ENCODE measurements at places on chromosomes 2 and 18.
A peak's percentile ranks its signal among the peaks of the same experiment; 100 is the strongest.

- peak; percentile 43 for DNase-seq
These were observed 1.0 kb downstream of the PLEK start for GRCh38 chr2:68366083-68366560.

- DNase-seq = no peak
These were observed 1.1 kb upstream of the SEH1L start for GRCh38 chr18:12946549-12947284.

- no peak for DNase-seq
These were observed 11.6 kb downstream of the CASP8 start for GRCh38 chr2:201271917-201272316.

- DNase-seq = no peak
These were observed 181.2 kb upstream of the LRATD1 start for GRCh38 chr2:14451312-14451711.

DNA sequence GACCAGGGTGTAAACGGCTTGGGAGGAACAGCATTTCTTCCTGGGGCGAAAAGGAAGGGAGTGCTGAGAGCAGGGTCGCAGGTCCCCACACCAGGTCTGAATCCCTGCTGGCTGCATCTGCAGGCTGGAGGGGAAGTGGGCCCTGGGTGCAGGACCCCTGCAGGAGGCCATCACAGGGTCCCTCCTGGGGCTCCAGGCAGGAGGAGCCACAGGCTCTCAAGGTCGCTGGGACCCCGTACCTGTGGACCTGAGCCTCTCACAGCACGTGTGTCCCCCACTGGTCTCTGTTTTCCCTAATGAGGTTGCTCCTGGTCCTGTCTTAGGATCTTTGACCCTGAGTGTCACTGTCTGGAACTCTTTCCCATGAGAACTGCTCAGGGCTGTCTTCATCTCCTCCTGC lies 147.8 kb upstream of the ZNF236 start:
- no peak for DNase-seq

- no peak for DNase-seq
These were observed 328.1 kb downstream of the NR4A2 start for GRCh38 chr2:156004459-156004858.

DNA sequence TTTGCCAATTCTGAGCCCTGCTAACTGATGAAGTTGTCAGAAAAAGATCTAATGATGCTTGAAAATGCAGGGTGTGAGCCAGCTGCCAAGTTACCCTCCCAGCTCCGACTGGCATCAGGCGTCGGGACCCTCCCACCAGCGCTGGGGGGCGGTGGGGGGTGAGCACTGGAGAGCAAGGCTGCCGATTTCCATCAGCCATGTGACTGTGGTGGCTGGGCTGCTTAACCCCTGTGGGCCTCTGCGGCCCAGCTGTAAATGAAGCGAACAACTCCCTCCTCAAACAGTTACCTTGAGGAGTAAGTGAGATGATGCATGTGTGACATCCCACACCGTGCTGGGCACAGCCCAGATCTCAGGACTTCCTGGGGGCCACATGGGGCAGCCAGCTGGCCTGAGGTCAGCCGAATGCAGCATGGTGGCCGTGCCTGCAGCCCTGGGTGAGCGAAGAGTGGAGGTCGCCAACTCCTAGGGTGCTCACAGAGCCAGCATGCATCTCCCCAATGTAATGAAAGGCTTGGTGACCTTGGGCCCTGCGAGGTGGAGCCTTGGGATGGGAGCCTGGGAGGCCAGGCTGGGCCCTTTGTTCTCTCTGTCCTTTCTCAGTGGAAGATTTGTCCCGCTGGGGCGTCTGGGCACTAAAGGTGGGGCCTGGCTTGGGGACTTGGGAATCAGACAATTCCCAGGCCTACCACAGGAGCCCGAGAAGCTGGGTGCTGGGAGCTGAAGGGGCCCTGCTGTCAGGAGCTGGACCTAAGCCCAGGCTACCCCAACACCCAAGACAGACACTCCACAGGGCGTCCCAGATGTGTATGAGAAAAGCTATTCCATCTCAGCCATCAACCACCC lies 25.1 kb downstream of the CIB4 start:
- DNase-seq = no peak

- no peak for DNase-seq
These were observed 361.8 kb downstream of the RNF144A start for GRCh38 chr2:7278984-7279383.

GRCh38 chr2:86020984-86021383 lies 84.7 kb downstream of the POLR1A start:
- no peak for DNase-seq

DNA sequence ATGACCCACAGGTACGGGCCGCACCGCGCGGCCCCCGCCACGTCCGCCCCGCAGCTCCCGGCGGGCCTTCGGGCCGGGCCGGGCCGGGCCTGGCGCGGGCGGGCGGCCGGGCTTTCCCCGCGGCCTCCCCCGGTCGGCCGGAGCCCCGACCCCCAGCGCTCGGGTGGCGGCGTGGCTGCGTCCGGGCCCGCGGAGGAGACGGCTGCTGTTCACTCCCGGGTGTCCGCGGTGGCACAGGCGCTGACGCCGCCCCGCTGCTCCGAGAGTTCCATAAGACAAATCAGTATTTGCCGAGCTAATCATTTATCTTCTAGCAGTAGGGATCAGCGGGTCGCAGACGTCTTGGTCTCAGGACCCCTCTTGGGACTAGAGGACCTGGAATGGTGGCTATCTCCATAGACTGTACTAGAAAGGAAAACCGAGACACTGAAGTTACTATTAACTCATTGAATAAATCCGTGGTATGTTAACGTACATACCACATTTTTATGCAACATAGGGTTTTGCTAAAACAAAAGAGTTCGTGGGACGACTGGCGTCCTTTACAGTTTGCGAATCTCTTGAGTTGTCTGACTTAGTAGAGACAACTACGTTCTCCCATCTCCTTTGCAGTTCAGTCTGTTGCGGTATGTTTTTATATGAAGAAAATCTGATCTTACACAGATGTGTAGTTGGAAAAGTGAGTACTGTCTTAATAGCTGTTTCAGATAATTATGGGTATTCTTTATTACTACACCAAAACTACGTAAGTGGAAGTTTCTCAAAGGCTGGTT lies 500 bp downstream of the LIMS1 start:
- DNase-seq = peak; percentile 42

DNA sequence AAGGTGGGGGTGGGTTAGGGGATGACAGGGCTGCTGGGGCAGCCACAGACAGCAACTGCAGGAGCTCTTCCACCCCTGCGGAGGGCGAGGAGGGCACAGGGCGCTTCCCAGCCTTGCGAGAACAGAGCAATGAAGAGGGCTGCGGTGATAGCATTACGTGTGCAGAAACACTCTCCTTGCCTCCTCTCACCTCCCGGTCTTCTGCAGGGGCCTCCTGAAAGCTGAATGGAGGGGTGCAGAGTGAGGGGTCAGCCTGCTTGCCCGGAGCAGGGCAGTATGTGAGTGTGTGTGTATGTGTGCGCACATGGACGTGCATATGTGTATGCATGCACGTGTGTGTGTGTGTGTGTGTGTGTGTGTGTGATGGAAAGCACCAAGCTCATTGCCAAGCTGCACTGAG lies 29.5 kb upstream of the IL1R2 start:
- DNase-seq = no peak

- DNase-seq = no peak
These were observed 36.2 kb upstream of the YES1 start for GRCh38 chr18:848062-848861.

- DNase-seq = no peak
These were observed 256.1 kb upstream of the SIX2 start for GRCh38 chr2:45265336-45265735.

DNA sequence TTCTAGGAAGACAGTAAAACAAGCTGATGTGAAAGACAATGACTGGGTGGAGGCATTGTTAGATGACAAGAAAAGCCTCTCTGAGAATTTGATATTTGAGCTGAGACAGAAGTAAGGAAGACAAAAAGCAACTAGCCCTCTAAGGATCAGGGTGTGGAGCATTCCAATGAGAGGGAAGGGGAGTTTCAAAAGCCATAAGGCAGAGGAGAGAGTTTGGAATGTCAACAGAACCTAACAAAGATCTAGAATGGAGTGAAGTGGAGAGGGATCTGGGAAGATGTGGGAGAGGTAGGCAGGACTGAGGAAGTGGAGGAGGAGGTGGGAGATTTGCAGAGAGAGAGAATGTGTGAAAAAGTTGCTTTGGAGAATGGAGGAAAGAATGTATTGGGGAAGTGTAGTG lies 17.3 kb upstream of the ASXL2 start:
- no peak for DNase-seq

DNA sequence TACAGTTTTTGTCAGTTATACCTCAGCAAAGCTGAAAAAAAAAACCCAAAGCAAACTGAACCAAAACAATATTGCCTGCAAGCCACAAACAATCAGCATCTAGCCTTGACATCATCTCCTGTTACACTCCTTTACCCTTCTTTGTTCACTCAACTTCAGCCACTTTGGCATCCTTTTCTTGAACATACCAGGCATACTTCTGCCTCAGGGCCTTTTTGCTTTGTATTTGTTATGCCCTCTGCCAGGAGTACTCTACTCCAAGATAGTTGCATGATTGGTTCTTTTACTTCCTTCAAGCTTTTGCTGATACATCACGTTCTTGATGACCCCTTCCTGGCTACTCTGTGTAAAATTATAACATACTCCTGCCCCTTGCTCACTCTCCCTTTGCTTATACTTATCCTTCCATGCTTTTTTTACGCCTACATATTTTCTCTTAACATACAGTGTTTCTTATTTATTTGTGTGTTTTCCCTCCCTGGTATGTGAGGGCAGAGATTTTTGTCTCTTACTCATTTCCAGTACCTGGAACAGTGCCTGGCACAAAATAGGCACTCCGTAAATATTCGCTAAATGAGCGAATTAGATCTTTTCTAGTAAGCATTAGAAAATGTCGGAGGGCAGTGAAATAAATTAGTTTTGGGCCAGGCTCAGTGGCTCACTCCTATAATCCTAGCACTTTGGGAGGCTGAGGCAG lies 12.7 kb downstream of the ABI2 start:
- DNase-seq = no peak

GRCh38 chr18:49090901-49091300 lies 140.1 kb upstream of the SMAD7 start:
- DNase-seq = no peak

DNA sequence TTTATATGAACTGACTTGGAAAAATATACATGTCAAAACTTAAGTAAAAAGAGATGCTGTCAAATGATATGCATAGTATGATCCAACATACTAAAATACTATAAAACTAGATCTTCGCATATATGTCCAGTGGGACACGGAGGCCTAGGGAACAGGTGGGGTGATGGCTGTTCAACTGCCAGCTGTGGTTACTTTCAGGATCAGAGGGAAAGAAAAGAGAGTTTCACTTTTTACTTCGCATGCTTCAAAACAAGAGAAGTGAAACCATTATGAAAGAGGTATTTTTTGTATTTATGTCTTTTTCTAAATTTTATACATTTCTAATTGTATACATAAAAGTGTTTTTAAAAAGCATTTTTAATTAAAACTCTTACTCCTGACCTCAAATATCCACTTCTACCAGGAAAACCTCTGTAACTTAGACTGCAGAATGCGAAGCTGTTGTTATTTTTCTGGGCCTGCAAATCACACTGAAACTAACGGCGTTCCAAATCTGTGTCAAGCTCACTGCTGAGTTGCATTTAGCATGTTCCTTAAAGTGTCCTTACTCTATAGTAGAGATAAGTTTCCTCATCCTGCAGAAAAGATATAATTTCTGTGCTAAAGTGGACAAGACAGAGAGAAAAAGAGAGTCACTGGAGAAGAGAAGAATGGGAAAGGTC lies 97.8 kb upstream of the SLC35G4 start:
- DNase-seq = no peak

GRCh38 chr2:80579756-80580155 lies 275.2 kb upstream of the LRRTM1 start:
- DNase-seq = no peak

DNA sequence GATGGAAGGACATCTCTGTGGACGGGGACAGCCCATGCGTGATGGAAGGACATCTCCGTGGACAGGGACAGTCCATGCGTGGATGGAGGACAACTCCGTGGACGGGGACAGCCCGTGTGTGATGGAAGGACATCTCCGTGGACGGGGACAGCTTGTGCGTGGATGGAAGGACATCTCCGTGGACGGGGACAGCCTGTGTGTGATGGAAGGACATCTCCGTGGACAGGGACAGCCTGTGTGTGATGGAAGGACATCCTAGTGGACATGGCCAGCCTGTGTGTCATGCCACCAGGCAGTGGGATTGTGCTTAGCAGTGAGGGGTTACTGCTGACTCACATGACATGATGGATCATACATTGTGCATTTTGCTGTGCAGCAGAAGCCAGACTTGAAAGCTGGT lies 30.0 kb upstream of the NFATC1 start:
- no peak for DNase-seq

- DNase-seq = peak; percentile 31
These were observed 11.4 kb downstream of the HK2 start for GRCh38 chr2:74845217-74845751.

DNA sequence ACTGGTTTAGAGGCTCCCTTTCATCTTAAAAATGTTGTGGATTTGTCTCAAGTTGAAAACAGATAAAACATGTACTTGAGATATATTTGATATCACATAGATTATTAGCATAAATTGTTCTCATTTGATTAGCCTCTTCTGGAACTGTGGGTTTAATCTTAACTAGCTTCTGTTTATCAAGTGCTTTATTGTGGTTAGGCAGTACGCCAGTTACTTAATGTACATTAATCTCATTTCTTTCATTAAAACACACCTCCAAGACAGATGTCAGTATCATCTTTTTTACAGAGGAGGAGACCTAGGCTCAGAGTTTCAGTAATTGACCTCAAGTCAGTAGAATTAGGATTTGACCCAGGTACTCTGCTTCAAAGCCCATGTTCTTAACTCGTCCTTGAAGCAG lies 21.8 kb downstream of the SFTPB start:
- no peak for DNase-seq

GRCh38 chr2:152394326-152394725 lies 59.4 kb downstream of the FMNL2 start:
- no peak for DNase-seq

DNA sequence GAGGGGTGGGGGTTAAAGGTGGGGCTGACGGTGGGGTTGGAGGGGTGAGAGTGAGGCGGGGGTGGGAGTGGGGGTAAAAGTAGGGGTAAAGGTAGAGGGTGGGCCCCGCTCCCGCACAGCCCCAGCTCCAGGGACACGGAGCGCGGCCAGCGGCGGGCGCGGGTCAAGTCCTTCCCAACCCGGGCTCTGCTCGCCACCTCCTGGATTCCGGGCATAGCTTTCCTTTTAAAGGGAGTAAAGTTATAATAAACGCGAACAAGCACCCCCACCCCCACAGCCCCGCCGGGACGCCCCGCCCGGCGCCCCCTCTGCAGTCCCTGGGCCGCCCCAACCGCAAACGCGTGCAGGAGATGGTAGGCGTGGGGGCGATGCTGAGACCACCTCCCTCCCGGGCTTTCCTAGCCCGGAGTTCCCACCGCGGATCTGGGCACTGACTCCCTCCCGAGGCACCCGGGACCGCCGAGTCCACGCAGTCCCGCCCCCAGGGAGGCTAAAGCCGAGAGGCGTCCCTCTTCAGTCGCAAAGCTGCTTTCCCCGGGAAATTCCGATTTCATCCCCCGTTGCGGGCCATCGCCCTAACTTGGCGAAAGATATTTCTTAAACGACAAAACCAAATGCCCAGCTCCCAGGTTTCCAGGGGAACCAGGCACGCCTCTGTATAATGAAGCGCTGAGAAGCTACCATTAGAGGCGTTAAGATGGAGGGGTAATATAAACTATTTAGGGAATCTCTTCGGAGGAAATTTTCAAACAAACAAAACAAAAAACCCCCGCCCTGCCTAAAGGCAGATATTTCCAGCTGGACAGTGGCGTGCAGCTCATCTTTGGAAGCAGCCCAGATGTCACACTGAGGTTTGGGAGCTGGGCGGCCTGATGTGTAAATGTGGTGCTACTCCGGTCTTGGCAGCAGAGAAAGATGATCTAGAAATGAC lies at the start of gene LIMS2:
Gene LIMS2 (minus strand): TSS at position 200 of the 931 bp plus-strand sequence. CDS start 506 bp downstream, outside the sequence.
- no peak for DNase-seq

GRCh38 chr2:229601396-229601795 lies 113.0 kb downstream of the DNER start:
- no peak for DNase-seq
